CD4-positive, alpha-beta memory T cell (primary cell): ENCODE measurements at places on chromosomes 11 and 22.

- DNase-seq, result no peak
Observed at GRCh38 chr11:123611698-123612097, 42.7 kb downstream of the SCN3B start.

- DNase-seq, result no peak
Observed at GRCh38 chr22:43066844-43067385, 22.3 kb downstream of the TTLL1 start.

- DNase-seq, result no peak
Observed at GRCh38 chr11:72598906-72599305, 75.3 kb downstream of the PDE2A start.

DNA sequence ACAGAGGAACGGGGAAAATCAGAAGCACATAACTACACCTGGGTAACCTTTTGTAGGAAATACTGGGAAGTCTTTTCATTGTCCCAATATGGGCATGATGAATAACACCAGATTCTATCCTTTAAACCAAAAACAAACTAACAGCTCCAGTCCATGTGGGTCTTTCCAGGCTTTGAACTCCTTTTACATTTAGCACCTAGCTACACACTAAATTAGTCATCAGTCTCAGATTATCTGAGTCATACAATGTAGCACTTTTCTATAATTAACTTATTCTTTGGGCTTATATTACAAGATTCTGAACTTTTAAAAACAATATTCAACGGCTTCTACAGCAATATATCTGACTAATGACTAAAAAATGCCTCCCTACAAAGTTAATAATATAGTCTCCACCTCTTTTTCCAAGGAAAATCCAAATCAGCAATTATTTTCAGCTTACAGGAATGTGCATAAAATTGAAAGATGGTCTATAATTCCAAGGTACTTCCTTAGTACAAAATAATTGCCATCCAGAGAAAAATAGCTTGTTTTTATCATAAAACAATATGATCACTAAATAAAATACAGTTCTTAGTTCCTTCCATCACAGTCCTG lies 26.3 kb downstream of the STK33 start:
- DNase-seq, result no peak

- DNase-seq, result no peak
Observed at GRCh38 chr11:116866804-116867455, 29.5 kb upstream of the APOA1 start.

- DNase-seq, result no peak
Observed at GRCh38 chr22:36532466-36532865, 3.5 kb upstream of the EIF3D start.

GRCh38 chr22:23470811-23471389 lies 109.2 kb downstream of the IGLL1 start:
- DNase-seq, result no peak

DNA sequence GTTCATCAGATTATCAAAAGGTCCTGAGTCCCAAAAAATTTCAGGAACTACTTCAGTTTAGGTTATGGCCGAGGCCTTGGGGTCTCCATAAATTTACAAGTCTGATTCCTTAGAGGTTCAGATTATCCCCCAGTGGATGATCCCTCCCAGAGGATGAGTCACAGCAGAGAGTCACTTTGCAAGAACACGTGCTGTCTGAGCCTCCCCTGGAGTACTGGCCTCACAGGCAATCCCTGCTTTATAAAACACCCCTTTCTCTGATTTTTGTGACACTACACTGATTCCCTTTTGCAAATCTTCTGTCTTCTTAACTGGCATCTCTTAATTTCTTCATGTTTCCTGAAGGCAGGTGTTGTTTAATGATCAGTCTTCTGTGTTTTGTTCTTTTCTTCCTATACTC lies 45.3 kb downstream of the CCDC34 start:
- DNase-seq, result no peak

DNA sequence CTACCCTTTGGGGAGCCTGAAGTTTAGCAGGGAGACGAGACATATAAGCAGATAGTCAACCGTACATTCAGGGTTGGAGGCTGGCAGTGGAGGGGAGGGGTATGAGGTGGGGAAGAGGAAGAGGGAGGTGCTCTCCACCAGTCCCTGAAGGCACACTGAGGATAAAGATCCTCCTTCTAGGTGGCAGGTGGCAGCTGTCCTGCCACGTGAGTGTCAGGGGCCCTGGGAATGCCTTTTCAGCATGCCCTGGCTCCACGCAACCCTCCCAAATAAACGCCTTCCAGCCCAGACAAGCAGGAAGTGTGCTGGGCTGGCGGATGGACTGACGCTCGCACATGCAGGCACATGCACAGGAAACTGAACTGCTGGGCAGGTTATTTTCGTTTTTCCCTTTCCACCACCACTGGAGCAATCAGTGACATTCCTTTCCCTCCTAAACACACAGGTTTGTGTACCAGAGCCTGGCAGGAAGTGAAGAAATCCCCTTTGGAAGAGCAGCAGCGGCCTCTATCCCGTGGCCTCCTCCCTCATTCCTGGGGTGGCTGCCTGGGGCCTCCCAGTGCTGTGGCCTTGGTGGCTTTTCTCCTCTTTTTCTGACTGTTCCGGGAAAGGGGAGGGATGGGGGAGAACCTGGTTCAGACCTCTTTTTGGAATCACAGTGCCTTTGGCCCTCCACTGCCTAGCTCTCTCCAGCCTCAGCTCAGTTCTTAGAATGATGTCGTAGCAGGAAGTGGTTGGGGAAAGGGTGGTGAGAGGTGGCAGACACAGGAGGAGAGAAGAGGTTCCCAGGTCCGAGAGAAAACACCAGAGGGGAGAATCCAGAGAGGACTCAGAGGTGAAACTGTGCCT lies 157.0 kb upstream of the TIMP3 start:
- DNase-seq, result no peak

DNA sequence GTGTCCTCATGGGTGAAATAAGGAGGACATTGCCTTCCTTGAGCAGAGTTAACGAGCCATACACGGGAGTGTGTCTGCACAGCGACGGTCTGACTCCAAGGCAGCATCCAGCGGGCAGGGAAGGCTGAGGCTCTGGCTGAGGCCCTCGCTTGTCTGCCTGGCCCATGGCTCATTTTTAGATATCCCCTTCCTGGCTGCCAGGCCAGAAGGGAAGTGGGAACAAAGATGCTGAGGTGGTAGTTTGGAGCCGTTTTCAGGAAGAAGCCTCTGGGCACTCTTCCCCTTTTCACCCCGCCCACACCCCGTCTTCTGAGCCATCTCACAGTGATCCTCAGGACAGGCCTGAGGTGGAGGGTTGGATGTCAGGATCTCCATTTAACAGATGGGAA lies 3.0 kb upstream of the SLCO2B1 start:
- DNase-seq, result no peak

DNA sequence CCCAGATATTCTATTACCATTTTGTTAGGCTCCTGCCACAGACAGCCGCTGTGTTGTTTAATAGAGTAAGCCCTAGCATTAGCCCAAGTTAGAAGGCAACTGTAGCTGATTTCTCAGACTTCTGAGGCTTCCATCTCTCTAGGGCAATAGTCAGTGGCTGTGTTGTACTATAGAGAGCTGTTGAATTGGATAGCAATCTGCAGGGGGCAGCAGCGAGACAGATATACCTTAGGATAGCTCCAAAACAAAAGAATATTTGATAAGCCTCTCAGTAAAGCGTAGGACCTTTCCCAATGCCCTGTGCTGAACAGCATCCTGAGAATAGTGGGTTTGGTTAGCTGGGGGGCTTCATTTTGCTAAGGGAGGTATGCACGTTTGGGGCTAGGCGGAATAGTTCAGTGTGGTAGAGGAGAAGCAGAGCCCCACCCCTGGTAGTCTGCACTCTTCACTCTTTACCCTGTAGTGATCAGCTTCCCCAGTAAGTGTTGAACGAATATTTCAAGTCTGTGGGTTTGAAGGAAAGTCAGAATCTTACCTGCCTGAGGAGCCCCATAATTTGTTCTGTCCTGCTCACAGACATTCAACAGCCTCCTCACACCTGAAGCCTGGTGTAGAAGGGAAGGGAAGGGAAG lies 515.1 kb downstream of the INSC start:
- DNase-seq, result no peak

- no peak for DNase-seq
Observed at GRCh38 chr11:8642196-8642841, 40.1 kb downstream of the TRIM66 start.

DNA sequence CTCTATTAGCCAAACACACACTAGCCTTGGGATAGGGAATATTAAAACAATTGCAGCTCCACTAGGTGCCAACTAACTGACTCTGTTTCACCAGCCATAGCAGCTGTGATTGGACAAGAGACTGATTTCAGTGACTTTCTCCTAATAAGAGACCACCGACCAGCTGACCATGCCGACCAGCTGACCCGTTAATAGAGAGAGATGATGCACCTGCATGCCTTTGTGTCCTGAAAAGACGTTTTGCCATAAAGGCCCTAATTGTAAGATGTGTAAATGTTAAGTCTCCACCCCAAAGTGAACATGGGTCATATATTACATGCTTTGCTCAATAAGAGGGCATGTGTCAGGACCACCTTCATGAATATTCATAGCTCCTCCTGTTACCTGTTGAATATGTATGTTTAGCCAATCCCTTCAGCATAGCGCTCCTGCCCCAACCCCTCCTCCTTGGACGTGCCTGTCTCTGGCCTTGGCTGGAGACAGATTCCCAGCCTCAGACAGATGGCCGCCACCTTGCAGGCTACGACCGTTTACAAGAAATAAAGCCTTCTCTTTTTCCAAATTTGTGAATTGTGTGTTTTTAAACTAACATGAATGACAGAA lies 1.3 kb upstream of the NADSYN1 start:
- no peak for DNase-seq

DNA sequence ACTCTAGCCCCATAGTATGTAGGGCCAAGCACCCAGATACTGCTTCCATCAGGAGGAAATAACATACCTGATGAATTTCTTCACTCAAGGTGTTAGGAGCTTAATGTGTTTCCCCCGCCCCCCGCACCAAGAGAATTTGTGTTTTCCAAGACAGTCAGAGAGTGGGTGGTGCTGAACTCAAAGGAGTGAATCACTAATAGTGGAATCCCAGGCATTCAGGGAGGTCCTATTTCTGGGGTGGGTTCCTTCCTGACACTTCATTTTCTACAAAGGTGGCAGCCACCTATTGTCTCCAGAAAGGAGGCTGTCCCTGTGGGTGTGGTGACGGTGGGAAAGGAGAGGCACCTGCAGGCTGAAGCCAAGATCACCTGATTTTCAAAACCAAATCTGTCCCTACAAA lies 50.8 kb upstream of the ELF5 start:
- DNase-seq, result no peak

- no peak for DNase-seq
Observed at GRCh38 chr11:9176136-9176535, 84.7 kb upstream of the SCUBE2 start.

DNA sequence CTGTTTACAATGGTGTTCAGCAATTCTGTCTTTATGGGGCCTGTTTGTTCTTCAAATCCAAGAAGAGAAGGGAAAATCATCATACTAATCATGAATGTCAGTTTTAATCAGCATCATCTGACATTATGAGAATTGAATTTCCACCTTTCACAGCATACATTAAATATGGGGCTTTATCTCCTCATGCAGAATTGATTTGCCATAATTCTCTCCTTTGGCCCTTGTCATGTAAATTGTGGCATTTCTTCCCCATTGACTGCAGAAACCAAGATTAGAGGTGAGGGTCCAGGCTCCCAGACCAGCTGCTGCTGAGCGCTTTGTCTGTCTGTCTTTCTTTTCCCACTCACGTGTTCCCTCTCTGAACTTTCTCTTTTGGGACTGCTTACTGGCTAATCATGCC lies 232.1 kb upstream of the NAV2 start:
- no peak for DNase-seq

- no peak for DNase-seq
Observed at GRCh38 chr11:10396771-10397170, 58.3 kb upstream of the AMPD3 start.

DNA sequence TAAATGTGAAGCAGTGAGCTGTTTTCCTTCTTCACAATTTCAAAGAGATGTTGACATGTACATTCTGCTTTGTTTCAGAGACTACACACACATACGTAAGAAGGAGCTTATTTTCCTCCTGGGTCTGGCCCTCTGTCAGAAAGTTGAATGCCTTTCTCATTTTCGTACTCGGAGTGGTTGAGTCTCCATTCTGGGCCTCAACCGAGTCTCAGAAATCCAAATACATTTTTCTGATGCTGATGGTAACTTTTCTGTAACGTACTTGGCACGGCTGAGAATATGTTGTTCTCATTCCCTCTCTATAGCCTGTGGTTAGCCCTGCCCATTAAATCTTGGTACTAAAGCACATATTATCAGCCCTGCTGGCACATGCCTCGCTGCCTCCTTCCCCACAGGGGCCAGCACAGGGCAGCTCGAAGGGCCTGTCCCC lies 25.3 kb downstream of the PARVA start:
- DNase-seq, result no peak

GRCh38 chr22:44345872-44346271 lies 33.1 kb upstream of the SHISAL1 start:
- DNase-seq, result no peak

GRCh38 chr22:50194037-50194805 lies 6.6 kb upstream of the SELENOO start:
- no peak for DNase-seq

GRCh38 chr22:38316364-38317121 lies 690 bp downstream of the CSNK1E start:
- peak; percentile 61 for DNase-seq

DNA sequence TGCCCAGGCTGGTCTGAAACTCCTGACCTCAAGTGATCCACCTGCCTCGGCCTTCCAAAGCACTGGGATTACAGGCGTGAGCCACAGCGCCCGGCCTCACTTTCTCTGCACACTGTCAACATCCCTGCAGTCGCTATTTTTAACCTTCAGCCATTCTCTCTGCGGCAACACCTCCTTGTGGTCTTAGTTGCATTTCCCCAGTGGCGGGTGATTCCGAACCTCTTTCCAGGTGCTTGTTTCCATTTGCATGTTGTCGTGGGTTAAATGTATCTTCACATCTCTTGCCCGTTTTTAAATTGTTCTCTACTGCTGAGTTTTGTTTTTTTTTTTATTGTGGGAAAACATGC lies 2.2 kb upstream of the SCT start:
- DNase-seq, result no peak

DNA sequence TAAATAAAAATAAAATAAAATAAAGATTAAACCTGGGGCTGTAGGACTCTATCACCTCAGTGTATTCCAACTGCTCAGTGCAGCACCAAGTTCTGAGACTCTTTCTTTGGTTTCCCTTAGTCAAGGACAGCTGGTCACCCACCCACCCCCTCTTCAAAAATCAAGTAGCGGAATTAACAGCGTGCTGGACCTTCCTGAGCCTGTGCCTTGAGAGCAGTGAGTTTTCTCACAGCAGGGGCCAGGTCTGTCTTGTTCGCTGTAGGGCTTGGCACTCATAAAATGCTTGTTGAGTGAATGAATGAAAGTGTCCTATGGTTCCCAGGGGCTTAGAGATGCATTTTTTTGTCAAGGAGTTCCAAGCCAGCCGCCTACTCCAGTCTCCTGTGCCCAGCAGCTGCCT lies 2.9 kb upstream of the ALX4 start:
- DNase-seq, result no peak

DNA sequence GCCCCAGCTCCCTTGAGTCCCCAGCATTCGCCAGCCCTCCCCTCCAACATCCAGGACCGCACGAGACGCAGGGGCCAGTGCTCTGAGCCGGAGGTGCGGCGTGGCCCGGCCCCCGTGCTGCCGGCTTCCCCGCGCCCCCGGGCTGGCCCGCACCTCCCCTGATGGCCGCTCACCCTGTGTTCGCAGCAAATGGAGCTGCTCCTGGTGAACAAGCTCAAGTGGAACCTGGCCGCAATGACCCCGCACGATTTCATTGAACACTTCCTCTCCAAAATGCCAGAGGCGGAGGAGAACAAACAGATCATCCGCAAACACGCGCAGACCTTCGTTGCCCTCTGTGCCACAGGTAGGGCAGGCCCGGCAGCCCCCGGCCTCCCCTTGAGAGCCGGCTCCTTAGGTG lies 2.7 kb downstream of the CCND1 start:
- DNase-seq, result no peak
